ENCODE measurements at places on chromosomes 5 and 9.
A peak's percentile ranks its signal among the peaks of the same experiment; 100 is the strongest.

DNA sequence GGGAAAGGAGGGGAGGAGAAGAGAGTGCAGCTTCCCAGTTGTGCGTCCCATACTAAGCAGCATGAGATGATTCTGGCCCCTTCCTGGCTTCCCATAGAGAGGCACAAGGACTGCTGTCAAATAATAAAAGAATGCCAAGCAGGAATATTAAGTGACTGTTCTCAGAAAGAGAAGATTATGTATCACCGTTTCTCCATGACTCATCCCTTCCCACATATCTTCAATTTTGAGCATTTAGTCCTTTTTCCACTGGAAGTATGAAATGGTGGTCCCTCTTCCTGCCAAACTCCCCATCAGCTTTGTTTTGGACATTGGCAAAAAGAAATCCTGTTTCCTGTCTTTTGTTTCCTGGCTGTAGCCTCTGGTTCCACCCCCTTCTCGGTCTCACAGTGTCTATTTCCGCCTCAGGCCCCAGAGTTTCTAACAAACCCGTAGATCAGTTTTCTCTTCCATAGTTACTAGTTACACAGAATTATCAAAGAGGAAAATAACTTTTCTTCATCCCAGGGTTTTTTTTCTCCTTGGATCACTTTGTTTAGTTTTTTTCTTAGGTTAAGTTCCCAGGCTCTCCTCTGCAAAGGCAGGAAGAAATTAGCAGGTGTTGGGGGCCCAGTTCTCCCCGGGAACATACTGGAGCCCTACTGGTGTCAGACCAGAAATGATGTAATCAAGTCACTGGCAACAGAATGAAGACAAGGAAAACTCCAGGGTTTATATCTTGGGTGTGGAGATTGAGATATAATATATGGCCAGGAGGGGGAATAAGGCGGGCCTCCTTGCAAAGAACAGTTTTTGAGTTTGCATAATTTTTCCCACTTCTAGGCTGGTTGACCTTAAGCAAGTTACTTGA is 26.4 kb upstream of the ARHGAP26 start:
- DNase-seq, result no peak

GRCh38 chr5:27947088-27947487 is 908.7 kb upstream of the CDH9 start:
- no peak for DNase-seq

DNA sequence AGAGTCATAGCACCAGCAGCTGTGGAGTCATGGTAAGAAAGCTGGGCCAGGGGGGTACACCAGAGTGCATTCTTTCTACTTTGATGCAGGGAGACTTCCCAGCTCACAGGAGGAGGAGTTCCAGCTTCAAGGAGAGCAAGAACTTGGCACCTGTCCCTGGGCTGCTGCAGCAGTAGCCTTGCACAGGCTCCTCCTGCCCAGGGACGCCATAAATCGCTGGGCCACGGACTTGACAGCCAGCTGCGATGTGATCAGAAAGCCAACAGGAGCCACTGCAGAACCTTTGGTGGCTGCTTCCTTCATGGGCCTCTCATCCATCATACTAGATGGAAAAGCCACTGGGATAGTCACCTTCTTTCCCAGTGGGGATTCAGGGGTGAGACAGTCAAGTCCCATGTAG is 234.7 kb downstream of the NMUR2 start:
- no peak for DNase-seq

- no peak for DNase-seq
Measured at GRCh38 chr5:147093138-147093537, 141.7 kb upstream of the STK32A start.

DNA sequence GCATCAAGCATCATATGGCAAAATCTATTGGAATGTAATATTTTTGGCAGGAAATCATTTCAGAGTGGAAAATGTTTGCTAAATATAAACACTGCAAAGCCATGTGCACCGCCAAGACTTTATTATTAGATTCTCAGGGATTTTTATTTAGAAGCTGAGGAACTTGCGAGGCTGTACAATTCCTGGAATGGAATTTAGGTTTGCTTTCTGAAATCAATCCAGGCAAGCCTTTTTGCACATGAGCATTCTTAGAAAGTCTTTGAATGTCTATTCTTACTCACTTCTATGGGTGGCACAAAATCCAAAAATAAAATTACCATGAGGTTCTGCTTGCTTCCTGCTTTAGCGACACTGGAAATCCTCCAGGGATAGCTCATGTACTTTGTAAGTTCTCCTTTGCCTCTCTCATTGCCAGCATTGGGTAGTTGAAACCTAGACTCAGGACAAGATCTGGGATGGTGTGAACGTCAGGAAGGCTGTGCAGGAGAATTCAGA is 71.5 kb upstream of the PALM2AKAP2 start:
- DNase-seq, result no peak

GRCh38 chr5:31531543-31531887 is 378 bp downstream of the DROSHA start:
- DNase-seq, result no peak

DNA sequence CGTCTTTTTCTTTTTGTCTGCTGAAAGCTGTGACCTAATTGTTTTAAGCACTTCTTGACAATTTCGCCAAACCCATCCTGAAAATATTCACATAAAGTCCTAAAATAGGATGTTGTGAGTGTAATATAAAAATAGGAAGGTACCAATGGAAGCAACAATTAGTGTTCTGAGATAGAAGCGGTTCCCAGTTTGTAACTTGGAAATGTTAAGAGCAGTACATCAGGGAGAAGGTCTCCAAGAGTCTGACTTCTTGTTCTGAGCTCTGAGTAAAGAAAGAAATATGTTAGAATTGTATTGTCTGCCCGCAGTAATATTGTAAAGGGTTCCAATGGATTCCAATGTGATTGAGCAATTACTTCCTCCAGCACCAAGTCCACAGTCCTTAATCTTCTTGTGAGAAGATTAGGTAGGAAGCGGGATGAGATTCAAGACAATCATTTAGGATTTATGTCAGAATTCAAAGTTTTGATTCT is 3.9 kb downstream of the VCAN start:
- no peak for DNase-seq

DNA sequence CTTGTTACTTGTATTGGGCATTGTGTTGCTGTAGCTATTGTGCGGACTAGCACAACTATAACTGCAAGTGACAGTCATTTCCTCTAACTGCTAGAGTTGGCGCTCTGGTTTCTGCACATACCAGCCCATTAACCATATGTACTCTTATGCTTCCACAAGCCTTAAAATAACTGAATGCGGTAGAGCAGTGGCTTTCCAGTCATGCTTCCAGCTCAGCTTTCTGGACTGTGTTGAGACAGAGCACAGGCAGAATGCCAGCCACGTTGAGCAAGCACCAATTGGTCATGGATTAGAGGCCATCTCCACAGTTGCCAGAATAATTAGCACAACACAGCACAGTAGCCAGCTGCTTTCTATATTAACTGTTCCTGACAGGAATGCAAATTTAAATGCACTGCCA is 12.2 kb downstream of the INVS start:
- DNase-seq, result no peak

GRCh38 chr5:151665613-151666012 is 21.1 kb downstream of the SPARC start:
- DNase-seq, result no peak

DNA sequence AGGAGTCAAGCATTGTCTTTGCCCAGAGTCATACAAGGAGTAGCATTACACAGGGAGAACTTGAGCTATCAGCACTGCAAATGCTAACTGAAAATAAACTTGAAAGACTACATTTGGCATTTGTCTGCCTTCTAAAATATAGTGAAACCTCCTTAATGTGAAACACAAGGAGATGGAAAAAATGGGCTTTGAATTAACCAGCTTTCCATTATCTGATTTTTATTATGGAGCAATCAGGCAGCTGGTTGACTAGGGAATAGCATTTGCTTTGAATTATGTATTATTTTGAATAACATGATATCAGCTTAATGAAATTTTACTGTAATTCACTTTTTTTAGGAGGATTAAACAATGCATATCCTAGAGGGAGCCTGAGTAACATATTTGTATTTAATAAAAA is 130.8 kb downstream of the GDNF start:
- DNase-seq, result no peak

DNA sequence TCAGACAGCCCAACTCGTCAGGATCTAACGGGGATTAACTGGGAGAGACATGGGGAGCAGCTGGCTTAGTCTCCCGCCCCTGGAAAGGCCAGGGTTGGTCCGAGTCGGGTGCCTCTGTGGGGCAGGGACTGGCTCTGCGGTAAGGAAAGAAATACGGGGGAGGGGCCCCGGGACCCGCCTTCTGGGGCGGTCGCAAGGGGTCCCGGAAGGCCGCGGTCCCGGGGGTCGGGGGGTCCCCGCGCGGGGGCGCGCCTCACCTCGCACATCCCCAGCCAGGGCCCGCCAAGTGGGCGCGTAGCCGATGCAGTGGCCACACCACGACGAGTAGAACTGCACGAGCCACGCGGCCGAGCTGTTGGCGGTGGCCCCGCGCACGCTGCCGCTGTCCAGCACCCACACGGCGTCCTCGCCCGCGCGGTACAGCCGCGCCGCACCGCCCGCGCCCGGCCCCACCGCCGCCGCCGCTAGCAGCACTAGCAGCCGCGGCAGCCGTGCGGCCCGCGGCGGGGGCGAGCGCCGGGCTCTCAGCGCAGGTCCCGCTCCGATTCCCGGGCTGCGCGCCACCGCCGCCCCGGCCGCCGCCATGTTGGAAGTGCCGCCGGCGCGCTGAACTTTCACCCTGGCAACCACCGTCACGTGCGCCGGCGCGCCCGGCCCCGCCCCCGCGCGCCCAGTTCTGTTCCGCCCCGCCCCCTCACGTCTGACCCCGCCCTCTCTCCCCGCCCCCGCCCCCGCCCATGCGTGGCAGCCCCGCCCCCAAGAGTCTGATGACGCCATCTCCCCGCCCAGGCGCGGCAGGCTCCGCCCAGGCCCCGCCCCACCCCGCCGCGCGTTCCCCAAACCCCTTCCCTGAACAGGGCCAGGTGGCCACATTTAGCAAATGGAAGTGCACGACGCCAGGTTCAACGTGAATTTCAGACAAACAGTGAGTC is at the start of gene QSOX2:
Gene QSOX2 (minus strand): TSS at position 594 of the 932 bp plus-strand sequence. CDS start 9 bp downstream, at position 585.
- peak; percentile 64 for DNase-seq

DNA sequence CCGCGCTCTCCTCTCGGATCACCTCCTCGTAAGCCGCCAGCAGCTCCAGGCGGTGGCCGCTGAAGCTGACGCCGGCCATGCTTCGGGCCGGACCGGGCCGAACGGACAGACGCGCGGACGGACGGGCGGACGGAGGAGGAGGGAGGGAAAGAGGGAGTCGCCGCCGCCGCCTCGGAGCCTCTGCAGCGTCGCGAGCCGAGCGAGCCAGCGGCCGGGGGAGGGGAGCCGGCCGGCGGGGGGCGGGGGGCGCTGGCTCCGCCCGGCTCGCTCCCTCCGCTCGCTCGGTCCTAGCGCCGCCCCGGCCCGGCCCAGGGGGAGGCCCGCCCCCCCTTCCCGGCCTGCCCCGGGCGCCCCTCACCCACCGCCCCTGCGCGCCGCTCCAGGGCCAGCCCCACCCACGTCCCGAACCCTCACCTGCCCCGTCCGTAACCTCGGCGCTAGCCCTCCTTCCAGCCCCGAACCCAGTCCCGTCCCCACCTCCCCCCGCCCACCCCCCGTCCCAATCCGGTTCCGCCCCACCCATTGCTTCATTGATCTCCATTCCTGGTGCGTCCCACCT is at the start of gene DBN1:
Gene DBN1 (minus strand): TSS at position 192 of the 559 bp plus-strand sequence. CDS start 113 bp downstream, at position 79.
- no peak for DNase-seq
